ENCODE measurements at places on chromosomes 1 and 21.

DNA sequence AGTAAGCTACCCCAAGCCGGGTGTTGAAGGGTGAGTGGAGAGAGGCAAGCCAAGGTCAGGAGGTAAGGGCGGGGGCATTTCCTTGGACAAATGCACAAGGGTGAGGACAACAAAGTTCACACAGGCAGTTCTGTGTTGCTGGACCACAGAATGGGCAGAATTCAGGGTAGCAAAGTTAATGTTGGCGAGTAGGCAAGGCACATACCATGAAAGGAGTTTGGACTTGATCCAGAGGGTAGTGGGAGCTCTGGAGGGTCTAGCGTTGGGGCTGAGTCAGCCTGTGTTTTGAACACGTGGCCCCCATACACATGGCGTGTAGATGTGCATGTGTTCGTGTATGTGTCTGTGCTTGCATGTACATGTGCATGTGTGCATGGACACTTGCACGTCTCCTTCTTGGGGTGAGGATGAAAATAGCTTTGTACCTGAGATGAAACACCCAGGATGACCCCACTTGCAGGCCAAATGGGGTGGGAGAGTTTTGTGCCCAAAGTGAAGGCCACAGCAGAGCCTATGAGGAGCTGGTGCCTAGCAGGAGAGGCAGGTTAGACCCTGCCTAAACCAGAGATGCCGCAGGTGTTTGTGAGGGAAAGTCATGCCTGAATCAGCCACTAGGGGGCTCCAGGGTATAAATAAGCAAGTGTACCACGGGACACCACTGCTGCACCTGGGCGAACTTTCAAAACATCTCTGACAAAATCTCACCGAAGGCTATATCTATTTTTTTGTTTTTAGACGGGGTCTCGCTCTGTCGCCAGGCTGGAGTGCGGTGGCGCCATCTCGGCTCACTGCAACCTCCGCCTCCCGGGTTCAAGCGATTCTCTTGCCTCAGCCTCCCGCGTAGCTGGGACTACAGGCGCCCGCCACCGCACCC, 21.8 kb downstream of the SLC27A3 start:
- DNase-seq: no peak

DNA sequence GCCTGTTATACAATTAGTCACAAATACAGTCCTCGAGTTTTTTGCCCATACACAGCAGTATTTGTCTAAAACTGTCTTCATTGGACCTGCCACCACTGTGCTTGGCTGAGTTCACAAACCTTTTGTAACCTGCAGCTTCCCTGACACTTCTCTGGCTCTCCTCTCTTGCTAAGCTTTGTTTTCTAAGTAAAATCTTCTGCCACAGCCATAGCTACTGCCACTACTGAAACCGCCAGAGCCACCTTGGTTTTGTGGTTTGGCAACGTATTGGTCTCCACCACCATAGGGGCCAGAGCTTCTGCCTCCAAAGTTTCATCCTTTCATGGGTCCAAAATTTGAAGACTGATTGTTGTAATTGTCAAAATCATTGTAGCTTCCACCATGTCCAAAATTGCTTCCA, 668.2 kb upstream of the BRINP3 start:
- DNase-seq: no peak

GRCh38 chr21:30329203-30329875, 8.2 kb downstream of the KRTAP27-1 start:
- no peak for DNase-seq

GRCh38 chr21:34313116-34313515, 50.7 kb upstream of the KCNE2 start:
- no peak for DNase-seq

DNA sequence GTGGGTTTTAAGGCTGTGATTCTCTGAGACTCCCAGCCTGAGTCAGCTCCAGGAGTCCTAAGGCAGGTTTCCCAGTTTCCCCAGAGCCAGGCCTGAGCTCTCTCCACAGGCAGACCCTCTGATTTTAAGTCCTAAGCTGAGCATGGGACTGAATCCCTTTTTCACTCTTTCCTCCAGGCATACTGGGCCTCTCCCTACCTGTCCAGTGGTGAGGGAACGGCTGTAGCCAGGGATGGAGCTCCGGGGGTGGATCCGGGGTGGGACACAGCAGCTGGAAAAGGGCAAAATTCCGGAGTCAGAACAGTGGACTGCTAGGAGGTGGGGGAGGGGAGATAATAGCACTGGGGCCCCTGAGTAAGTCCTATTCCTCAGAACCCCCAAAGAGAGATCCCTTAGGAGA, 30.0 kb downstream of the DLGAP3 start:
- DNase-seq: no peak

- DNase-seq: no peak
Observed at GRCh38 chr1:182608845-182609610, 4.8 kb upstream of the RGS16 start.

- DNase-seq: no peak
Observed at GRCh38 chr1:174550296-174550695, 102.5 kb downstream of the GPR52 start.

DNA sequence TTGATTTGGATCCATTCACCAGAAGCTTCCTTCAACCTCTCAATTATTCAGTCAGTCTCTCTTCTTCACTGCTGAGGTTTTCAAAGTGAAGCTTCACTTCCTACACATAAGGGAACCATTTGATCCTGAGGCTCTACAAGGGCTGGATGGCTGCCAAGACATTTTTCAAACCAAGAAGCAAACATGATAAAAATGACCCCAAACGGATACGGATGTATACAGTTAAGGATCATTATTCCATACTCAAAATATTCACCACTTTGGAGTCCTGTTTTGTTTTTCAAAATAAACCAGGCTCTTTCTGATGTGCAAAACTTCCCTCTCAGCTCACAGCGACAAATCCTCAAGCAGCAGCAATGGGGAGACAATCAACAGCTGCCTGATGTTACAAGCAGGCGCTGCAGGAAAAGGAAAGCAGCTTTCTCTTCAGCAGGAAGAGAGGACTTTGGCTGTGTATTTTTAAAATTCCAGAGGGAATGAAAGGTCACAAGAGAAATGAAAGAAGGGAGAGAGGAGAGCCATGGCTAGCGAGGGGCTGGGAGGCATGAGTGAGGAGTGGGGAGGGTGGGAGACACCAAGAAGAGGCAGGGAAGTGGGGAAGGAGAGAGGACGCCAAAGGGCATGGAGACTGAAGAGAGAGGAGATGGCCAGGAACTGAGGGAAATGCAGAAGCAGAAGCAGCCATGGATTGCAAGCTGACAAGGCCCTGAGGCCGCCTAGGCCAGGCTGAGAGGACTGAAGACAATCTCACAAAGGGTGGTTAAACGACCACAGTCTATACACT, 145.4 kb downstream of the SLC45A1 start:
- peak; percentile 70 for DNase-seq

- DNase-seq: peak; percentile 54
Observed at GRCh38 chr1:45205011-45205909, 1.1 kb downstream of the ZSWIM5 start.

DNA sequence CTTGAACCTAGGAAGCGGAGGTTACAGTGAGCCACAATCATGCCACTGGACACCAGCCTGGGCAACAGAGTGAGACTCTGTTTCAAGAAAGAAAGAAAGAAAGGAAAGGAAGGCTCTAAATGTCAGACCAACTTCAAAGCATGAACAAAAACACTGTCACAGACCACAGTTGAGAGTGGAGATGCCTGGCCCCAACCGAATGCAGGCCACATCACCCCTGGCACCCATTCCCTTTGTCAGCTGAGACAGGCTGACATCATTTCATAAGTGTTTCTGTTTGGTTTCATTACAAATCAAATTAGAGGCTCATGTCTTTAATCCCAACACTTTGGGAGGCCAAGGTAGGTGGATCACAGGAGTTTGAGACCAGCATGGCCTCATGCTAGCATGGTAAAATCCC, 28.6 kb upstream of the NADK start:
- no peak for DNase-seq

DNA sequence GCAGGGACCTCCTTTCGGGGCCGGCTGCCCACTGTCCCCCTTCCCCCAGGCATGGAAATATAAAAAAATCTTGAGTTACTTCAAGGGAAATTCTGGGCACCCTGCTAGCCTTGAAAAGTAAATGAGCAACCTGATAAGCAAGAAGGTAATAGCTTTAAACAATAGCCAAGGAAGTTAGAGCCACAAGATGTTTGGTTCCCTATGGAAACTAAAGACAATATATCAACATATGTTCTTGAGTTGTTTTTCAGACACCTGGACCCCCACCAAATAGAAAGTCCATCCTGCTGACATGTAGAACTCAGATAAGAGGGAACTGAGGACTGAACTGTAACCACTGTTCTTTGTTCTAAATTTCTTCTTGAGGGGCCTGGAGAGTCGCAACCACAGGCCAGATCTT, 19.3 kb upstream of the SLC35A3 start:
- DNase-seq: no peak

DNA sequence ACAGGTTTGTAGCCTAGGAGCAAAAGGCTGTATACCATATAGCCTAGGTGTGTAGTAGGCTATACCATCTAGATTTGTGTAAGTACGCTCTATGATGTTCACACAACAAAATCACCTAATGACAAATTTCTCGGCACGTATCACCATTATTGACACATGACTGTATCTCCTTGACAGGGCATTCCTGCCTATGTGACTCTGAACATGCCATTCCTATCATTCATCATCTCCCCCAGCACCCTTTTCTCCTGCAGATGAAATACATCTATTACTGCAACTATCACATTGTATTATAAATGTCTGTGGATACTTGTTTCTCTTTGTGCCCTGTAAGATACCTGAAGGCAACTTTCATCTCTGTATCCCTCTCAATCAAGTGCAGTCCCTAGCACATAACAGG, 29.9 kb downstream of the TP53BP2 start:
- no peak for DNase-seq

- DNase-seq: no peak
Observed at GRCh38 chr1:200980873-200981272, 42.6 kb downstream of the KIF21B start.

GRCh38 chr1:211236633-211237320, 22.4 kb upstream of the RCOR3 start:
- no peak for DNase-seq

DNA sequence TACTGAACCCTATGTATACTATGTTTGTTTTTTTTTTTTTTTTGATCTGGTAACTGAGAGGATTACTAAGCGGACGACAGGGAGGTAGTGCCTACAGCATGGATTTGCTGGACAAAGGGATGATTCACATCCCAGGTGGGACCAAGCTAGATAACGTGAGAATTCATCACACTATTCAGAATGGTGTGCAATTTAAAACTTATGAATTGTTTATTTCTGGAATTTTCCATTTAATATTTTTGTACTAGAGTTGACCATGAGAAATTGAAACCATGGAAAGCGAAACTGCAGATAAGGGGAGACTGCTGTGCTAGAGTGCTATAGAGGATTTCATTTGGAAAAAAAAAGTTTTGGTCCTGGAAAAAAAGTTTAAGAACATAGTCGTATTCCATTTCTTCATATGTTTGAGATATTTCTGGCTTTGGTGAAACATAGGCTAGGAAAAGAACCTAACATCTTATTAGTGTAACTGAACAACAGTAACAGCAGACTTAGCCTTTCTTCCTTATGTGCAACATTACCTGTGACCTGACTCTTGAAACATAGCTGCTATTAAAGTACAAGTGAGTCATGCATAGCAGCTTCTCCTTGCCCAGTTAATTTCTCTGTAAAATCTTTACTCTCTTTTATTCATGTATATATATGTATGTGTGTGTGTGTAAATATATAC, 202.5 kb downstream of the FGGY start:
- DNase-seq: no peak

DNA sequence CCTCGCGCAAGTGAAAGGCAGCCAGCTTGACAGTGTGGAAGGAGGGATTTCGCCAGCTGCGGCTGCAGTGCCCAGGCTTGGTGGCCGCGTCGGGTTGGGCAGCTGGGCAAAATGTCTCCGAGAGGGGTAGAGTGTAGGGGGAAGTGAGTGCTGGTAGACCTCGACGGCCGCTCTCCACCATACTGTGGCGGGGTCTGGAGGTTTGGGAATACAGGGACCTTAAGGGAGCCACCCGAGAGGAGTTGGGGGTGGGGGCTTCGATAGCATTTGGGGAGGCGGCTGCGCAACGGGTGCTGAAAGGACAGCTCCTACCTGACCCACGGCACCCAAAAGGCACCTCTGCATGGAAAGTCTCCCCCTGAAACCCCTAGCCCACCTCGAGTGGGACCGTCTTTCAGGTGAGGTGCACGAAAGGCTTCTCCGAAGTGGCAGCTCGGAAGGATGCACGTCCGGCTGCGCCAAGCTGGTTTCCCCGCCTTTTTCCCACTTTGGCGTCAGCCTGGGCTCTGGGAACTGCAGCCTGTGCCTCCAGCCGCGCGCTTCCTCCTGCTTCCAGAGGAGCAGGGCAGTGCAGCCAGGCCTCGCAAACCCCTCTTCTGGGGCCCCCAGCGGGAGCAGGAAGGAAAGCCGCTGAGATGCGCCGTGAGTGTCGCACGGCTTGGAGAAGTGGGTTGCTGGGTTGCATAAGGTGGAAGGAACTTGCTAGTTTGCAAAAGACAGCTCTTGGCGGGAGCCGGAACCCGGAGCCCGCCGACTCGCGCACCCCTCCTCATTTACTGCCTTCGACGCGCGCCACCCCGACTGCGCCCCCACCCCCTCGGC, 531 bp upstream of the HMGN2 start:
- DNase-seq: peak; percentile 87

- DNase-seq: no peak
Observed at GRCh38 chr1:15385420-15385819, 24.3 kb upstream of the EFHD2 start.

DNA sequence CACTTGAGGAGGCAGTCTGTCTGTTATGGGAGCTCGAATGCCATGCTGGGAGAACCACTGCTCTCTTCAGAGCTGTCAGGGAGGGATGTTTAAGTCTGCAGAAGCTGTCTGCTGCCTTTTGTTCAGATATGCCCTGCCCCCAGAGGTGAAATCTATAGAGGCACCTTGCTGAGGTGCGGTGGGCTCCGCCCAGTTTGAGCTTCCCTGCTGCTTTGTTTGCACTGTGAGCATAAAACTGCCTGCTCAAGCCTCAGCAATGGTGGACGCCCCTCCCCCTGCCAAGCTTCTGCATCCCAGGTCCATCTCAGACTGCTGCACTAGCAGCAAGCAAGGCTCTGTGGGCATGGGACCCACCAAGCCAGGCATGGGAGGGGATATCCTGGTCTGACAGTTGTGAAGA, 247.5 kb downstream of the LMX1A start:
- DNase-seq: peak; percentile 30

- DNase-seq: no peak
Observed at GRCh38 chr1:67761091-67761490, 72.2 kb downstream of the GNG12 start.

DNA sequence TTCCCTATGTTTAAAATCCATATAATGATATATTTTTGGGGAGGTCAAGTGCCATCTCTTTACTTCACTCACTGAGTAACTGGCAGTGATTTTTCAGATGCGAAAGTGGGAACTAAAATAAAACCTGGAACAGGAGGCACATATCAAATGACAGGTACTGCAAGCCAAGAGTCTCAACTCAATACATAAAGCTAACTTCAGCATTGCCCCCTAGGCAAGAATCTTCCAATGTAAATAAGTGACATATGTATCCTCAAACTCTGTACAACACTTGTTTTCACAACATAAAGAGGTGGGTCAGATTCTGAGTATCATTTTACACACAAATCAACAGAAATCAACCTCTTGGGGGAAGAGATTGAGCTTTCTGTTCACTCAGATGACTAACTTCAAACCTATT, 18.1 kb downstream of the DCAF8 start:
- peak; percentile 6 for DNase-seq
